CD4-positive, alpha-beta T cell treated with Interleukin-17A for 1 hour (primary cell): ENCODE measurements at places on chromosomes 16 and 17.
A peak's percentile ranks its signal among the peaks of the same experiment; 100 is the strongest.

- no peak for DNase-seq
These were observed 109.9 kb downstream of the SDK2 start for GRCh38 chr17:73534209-73534909.

DNA sequence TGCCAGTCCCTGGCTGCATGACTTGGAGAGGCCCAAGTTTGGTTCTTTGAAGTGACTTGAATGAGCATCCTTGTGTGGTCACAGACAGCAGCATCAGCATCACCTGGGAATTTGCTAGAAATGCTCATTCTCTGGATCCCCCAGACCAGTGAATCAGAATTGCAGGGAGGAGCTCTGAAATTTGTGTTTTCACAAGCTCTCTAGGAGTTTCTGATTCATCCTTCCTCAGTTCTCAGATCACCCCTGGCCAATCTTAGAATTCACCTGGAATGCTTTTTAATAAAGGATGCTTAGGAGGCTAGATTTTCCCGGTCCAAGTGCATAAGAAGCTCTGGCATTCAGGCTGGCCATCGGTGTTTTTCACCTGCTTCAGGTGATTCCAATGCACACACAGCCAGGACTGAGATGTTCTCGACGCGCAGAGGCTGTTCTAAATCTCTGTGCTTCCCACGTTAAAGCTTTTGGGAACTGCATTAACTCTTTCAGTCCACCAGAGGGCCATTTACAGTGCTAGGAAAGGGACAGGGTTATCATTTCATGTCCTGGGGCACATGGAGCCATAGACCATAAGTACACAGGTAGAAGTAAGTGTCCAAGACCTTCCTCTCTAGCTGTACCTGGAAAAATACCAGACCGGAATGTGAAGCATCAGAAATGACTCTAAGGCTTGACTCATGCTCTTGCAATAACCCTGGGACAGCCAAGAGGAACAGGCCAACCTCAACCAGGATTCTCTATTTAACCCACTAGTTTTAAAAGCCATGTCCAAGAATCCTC lies 85.7 kb upstream of the XYLT1 start:
- DNase-seq, result peak; percentile 5

DNA sequence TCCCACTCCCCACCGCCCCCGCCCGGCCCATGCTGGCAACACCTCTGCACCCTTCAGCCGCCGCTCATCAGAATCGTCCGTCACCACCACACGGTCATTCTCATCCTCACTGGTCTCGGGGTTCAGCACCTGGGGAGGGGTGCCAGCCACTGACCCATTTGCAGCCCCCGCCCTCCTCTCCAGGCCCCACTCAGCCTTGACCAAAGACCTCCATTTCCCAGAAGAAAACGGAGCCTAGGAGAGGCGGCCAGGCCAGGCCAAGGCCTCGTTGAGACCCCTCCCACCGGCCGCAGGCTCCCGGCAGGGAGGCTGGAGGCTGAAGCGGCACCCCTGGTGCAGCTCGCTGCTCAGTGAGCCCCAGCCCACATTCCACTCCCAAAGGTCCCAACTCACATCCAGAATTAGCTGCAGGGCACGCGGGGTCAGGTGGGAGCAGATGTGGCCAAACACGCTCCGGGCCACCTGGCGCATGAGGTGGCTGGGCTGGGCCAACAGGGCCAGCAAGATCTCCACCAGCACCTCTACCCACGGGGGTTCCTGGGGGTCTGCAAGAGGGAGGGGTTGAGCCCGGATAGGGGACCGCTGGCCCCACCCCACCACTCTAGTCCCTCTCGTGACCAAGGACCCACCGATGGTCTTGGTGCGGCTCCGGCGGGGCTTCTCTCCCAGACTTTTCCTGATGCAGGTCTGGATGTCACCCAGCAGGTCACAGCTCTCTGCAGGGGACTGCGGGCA lies 9.8 kb downstream of the MYBBP1A start:
- no peak for DNase-seq

DNA sequence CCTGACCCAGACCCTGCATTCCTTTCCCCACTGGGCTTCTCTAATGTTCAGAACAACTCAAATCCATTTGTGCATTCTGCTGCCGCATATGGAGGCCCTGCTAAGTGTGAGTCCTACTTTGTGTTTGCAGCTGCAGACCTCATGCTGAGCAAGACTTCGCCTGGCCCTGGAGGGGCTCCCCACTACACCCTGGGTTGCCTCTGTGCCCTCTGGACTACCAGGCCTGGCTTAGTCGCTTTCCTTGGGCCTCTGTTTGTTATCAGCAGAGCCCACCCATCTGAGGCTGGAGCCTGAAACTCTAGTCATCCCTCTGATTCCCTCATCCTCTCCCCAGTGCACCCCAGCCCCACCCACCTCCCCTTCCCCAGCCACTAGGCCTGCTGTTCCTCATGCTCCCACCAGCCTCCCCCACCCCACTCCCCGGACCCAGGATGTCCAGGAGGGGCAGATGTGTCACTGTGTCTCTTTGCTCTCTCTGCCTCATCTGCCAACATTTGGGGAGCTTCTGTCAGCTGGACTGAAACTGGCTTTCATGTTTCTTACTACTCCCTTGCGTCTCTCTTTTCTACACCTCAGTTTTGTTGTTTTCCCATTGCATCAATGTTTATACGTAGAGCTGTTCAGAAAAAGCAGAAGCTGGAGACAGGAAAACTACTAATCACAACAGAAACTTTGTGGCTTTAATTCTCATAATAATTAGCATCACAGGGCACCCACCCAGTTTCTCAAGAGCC lies 17.9 kb upstream of the CD300E start:
- peak; percentile 8 for DNase-seq
